Right ventricle myocardium superior (tissue), 1 donor: ENCODE measurements at places on chromosomes 3 and 15.

DNA sequence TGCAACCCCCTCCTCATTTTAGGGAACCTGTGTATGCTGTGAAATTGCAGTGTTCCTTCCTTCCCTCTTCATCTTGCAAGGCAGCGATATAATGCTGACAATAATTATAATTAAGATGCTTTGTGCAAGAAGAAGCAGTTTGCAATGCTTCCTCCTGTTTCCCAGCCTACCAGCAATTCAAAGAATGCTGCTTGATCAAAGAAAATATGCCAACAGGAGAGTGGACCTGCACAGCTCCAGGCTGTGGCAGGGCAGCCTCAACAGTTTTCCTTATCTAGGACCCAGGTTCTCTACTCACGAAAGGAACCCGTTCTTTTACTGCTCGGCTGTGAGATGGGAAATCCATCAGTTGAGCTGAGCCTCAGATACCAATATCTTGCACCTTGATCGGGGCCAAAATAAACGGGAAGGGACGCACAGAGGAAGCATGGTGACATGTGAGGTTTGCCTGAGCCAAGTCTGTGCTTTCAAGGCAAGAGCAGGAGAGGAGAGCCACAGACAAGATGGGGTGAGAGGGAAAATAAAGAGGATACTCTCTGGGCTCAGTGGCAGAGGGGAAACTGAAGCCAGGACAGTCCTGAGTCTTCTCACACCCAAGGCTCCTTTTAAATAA is 22.6 kb upstream of the LRTM1 start:
- DNase-seq = no peak

DNA sequence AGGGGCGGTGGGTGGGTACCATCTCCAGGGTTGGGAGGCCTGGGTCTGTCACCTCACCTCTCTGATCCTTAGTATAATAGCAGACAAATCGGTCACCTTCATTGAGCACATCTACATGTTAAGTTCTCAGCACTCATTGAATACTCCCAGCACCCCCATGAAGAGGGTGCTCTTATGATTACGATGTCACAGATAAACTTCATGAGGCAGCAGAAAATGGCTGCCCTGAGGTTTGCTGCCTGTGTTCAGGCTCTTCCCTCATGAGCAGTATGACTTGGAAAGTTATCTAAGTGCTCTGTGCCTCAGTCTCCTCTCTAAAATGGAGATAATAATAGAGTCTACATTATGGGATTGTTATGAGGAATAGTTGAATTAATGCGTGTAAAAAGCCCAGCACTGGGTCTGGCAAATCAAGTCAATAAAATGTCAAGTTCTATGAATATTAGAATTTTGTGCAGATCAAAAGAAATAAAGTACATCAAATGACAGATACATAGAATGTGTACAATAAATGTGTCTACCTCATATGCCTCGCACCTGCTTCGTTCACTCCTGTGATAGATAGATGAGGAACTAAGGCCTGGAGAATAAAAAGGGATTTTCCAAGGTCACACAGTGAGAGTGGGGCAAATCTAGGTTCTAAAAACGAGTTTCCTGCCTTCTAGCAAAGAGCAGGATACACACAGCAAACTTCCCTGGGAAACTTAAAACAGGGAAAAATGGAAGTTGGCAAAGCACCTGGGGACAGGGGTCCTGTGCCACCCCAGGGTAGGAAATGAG is 142.2 kb upstream of the MRPS22 start:
- DNase-seq = no peak

DNA sequence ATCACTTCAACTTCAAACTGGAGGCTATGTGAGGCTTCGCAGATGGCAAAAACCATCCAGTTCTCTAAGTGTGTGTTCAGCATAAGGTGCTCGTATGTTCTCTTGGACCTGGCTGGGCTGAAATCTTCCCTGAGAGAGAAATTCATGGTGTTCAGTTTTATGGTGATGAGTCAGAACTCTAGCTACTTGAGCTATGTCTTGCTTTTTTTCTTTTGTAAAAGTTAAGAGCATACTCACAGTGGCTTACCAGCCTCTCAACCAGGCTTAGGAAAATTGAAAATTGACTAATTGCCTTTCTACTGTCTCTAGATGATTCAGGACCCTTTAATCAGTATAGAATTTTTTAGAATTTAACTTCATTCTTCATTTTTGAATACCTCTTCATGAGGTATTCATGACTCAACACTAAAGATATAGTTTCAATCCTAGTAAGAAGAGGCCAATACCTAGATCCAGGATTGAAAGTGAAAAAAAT is 617.5 kb downstream of the TBL1XR1 start:
- DNase-seq = no peak

- DNase-seq = no peak
These were observed 41.4 kb downstream of the MUC20 start for GRCh38 chr3:195762249-195762585.

DNA sequence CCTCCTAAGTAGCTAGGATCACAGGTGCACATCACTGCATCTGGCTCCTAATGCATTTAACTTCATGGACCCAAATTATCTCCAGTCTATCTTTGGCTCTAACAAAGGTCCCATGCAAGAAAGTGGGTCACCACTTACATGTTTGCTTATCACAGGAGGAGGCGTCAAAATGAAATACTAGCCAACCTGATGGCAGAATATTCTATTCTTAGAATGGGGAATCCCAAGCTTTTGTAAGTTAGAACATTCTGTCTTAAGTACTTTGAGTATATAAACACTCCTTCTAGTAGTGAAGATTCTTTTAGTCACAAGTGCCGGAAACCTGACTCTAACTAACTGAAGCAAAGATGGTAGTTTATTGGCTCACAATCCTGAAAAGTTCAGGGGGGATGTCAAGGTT is 72.0 kb upstream of the ADAMTS9 start:
- no peak for DNase-seq

DNA sequence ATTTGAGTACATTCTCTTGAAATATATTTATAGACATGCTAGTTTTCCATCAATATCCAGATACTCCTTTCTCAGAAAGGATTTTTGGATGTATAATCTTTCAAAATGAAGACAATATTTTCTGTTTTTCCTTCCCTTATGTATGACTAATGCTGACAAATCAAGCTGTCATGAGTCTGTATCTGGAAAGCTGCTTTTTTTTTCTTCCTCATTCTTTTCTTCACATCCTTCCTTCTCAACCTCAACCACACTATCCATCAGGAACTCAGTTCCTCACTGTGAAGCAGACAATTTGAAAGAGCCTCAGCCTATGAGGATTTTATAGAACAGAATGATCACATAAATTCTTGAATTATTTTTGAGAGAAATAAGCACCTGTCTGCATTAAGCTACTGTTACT is 335.9 kb upstream of the EPHA6 start:
- no peak for DNase-seq
